ENCODE measurements at places on chromosomes 3 and 15.

- DNase-seq: no peak
Measured at GRCh38 chr3:100006570-100007271, 107.6 kb downstream of the FILIP1L start.

DNA sequence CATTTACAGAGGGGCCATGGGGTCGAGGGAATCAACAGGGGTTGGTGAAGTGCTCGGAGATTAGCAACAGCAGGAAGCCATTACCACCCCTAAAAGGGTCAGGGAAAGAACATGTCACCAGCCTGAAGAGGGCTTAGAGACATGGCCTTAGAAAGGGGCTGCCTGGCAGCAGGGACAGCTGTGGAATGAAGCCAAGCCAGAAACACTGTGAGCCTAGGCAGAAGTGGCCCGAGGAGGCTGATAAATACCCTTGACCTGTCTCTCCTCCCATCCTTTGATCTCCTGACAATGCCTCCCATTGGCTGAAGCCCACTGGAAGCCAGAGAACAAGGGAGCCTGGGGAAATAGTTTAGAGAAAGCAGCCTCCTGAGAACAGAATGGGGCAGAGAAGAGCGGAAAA, 31.4 kb downstream of the GPD1L start:
- DNase-seq: no peak

GRCh38 chr3:13198264-13198879, 125.1 kb upstream of the IQSEC1 start:
- DNase-seq: no peak

- no peak for DNase-seq
Measured at GRCh38 chr15:61184431-61184830, 44.7 kb downstream of the RORA start.

DNA sequence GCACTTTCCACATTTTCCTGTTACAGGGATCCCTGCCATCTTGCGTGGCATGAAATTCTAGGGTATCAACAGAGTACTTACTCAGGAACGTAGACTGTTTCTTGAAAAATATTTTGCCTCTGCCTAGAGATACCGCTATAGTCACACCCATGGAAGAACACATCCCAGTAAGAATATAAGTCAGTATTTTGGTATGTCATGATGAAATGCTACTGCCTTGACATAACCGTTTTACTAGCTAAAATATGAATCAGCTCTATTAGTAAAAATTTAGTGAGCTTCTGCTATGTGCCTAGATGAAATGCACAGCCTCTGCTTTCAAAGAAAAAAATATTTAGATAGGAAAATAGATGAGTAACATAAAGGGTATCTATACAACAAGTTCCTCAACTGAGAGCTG, 276.4 kb downstream of the TBC1D5 start:
- DNase-seq: no peak

DNA sequence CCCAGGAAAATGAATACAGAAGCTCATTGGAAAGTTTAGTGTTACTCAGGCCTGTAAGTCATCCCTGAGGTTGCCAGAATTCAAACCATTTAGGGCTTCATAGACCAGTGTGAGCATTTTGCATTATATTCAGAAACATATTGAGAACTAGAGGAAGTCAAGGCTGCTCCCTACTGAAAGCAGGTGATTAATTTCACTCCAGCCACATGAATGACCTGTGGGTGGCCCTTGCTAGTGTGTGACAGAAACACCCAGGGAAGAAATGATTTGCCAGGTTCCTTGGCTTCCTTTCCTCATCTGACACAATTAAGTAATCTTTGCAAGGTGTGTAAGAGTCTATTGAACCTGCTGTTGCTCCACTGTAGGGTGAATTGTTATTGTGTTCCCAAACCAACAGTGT, 61.8 kb downstream of the GAP43 start:
- no peak for DNase-seq

DNA sequence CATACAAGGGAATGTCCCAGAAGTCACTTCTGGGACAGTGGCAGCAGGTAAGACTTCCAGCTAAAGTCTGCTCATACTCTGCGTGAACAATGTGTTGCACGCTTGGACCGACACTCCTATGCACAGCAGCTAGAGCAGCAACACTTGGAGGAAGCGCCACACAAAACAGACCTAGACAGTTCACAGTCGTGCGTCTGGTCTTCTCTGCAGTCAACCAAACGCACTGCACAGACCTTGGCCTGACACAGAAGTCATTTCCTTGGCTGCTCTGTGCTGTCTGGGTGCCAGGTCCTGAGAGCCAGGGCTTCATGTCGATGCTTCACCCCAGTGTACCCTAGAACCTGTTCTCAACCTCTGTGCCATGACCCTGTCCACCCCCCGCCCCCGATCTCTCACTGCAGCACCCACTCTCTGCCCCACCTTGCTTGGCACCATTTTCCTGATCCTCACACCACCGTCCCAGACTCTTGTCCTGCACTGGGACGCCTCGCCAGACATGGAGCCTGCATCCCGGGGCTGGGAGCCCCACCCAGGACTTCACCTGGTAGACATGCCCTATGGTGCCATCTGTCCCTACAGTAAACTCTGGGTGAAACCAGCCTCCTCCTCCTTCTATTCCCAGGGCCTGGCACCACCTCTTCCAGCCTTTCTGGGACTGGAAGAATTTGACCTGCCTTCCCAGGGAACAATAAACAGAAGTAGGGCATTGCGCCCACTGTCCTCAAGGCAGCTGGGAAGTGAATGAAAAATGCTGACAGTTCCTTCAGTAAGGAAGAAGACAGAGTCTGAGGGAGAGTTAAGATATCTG, 3.1 kb downstream of the ATP10A start:
- no peak for DNase-seq

DNA sequence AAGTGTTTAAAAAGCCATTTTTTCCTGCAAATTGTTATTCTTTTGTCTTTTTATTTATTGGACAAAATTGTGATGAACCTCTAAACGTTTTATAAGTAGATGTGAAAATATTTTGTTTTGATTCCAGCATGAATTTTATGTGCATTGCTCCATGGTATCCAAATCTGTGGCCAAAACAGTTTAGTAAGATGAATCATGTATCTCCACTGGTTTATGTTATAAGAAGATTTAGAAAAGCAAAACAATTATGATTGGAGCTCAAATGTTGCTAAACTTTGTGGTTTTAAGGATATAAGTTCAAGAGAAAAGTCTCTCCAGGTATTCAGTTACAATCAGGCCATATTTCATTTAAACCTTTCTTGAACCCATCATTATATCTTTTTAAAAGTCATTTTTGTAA, 80.9 kb downstream of the NECTIN3 start:
- no peak for DNase-seq

- DNase-seq: no peak
Measured at GRCh38 chr3:193452338-193452737, 73.8 kb upstream of the ATP13A5 start.

- DNase-seq: no peak
Measured at GRCh38 chr3:15246186-15246585, 40.1 kb downstream of the CAPN7 start.

DNA sequence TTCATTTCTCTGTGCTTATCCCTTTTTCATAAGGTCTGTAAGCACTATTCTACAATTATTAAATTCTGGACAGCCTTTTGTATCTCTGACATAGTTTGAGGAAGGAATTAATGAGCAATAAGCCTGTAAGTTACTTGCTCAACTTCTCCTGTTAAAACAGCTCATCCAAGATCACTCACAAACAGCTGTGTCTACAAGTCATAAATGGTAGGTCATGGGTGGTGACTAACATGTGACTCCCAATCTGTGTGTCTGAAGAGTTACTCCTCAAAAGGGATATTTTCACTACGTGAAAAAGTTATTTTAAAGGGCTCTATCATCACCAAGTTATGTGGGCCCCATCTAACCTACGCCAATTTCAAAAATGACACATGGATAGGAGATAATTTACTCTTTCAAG, 145.2 kb upstream of the CBLB start:
- no peak for DNase-seq

DNA sequence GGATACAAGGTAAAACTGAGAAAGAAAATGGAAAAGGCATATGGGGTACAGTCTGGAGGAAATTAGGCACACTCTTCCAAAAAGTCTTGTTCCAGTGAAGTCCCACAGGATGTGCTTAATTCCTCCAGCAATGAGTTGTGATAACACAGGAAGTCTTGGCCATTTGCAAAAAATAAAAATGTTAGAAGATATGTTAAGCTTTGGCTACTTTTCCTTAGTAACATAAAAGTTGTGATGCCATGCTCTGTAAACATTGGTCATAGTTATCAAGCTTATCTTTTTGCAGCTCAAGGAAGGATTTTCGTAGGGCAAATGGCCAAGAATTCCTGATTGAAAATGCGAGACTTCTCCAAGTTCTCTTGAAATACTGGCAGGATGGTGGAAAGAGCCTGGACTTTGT, 26.4 kb downstream of the LNP1 start:
- DNase-seq: no peak

- no peak for DNase-seq
Measured at GRCh38 chr15:76195506-76196268, 115.6 kb downstream of the ETFA start.

DNA sequence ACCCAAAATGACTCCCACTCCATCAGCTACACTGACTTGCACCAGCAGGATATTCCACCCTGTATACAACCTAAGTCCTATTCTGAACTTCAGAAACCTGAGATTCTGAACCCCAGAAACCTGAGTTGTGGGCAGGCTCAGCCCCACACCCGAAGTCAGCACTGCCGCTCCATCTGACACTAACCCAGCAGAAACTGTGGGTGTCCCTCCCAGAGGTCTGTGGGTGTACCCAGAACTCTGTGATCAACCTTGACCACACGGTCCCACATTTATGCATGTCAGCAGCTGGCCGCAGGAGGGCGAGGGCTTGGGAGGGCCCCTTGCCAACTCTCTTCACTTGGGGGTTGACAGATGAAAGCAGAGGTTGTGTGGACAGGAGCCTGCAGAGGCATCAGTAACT, 9.3 kb downstream of the OXTR start:
- DNase-seq: no peak

GRCh38 chr15:50687302-50687902, 805 bp upstream of the TRPM7 start:
- no peak for DNase-seq

DNA sequence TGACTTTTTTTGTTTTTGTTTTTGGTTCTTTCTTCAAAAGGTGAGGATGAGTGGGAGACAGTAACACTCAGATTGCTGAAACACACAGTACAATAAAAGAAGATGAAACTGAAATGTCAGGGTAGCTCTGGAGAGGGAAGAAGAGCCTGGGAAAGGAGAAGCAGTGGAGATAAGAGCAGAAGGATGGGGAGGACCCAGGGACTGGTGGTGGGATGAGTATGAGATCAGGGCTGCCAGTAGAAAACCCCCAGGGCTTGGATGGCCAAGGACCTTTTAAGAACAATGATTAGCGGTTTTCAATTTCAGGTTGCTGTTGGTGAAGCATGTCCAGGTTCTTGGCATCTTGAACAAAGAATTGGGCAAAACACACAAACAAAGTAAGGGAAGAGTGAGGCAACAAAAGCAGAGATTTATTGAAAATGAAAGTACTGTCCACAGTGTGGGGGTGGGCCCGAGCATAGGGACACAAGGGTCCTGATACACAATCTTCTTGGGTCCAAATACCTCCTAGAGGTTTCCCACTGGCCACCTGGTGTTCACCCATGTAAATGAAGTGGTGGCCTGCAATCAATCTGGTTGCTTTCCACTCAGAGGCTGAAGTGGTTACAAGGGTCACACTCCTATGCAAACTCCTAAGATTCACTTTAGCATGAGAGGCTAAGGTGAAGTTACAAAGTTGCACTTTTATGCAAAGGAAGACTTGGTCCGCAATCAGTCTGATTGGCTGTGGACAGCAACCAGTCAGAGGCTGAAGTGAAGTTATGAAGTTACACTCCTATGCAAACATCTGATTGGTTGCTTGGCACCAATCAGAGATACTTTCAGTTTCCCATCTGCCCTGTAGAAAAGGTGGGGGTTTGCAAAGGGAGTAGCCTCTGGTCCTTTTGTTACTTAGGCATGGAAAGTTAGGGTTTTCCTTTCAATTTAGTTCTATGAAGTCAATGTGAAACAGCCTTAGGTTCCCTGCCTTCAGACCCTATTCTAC, 26.1 kb upstream of the MFSD1 start:
- DNase-seq: no peak

DNA sequence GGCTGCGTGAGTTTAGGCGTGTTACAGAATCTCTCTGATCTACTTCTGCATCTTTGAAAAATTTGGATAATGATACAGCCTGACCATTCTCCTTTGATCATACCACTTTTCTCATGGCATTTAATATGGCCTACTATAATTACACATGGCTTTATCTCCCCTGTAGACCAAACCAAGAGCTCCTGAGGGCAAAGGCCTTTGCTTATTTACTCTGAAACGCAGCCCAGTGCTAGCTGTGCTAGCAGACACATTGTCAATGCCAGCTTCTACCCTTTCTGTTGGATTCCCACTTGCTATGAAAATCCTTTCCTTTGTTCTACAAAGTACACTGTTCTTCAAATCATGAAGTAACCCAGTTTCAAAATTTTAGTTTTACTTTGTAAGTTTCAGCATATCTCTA, 16.5 kb upstream of the VGLL4 start:
- no peak for DNase-seq

DNA sequence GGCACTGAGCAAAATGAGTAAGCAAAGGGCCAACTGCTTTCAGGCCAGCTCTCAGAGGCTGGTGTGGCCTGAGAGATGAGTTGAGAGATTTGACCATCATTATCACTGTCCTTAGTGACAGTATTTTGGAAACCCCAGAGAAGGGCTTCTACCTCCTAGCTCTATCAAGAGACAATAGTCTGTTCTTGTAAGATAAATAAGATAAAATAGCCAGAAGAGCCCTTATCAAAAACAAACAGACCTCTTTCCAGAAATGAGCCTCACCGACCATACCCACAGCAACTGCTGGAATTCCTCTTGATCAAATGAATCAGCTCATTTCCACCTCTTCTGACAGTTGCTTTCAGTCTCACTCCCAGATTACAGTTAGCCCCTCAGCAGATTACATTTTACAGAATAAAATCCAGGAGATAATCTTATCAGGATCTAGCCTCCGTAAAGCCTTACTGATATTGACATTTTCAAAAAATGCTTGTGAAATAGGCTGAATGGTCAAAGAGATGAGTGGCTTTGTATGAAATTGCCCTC, 4.5 kb downstream of the HDC start:
- DNase-seq: no peak

- DNase-seq: no peak
Measured at GRCh38 chr3:136624894-136625815, 127.0 kb downstream of the STAG1 start.

- no peak for DNase-seq
Measured at GRCh38 chr3:101340591-101340990, 20.2 kb upstream of the IMPG2 start.

- no peak for DNase-seq
Measured at GRCh38 chr3:87287011-87287410, 10.6 kb upstream of the POU1F1 start.

- no peak for DNase-seq
Measured at GRCh38 chr3:149381173-149382100, 4.0 kb upstream of the TM4SF1 start.

- no peak for DNase-seq
Measured at GRCh38 chr3:11616551-11616950, 27.2 kb downstream of the VGLL4 start.

Measured in stimulated activated CD4-positive, alpha-beta T cell treated with anti-CD3 and anti-CD28 coated beads, Interleukin-15, amount 100 ng/mL, for 1 hour (primary cell).